ENCODE measurements at places on chromosomes 13 and 19.

- DNase-seq, result no peak
Measured at GRCh38 chr13:46149272-46150133, 32.5 kb downstream of the LCP1 start.

DNA sequence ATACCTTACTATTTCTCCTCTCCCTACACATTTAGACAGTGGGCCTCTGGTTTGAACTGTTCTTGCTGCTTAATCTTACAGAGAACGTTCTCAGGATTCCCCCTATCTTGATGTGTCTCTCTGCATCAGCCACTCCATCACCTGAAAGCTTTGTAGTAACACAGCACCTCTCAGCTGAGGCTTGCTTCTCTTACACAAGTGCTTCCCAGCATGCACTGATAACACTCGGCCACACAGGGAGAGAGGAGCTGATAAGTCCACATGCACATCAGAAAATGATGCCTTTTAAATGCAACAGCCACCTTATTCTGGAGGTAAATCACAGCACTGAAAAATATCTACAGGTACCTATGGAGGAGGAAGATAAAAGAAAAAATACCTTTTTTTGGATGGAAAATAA lies 192.2 kb upstream of the TSHZ3 start:
- no peak for DNase-seq

DNA sequence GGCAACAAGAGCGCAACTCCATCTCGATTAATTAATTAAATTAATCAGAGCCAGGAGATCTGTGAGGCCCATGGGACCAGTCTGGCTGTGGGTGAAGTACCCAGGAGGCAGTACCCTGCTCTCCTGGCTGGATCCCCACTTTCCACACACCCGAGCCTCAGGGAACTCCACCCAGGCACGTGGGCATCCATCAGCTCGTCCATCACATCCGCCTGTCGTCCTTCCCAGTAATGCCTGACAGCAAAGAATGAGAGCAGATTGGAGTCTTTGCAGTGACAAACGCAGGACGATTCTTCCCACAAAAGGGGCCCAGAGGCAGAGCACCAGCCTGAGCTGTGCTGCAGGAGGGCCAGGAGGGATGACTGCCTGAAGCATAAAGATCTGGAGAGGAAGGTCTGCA lies 35.8 kb downstream of the VSTM2B start:
- no peak for DNase-seq

- DNase-seq, result no peak
Measured at GRCh38 chr13:22271903-22272302, 601.0 kb downstream of the FGF9 start.

DNA sequence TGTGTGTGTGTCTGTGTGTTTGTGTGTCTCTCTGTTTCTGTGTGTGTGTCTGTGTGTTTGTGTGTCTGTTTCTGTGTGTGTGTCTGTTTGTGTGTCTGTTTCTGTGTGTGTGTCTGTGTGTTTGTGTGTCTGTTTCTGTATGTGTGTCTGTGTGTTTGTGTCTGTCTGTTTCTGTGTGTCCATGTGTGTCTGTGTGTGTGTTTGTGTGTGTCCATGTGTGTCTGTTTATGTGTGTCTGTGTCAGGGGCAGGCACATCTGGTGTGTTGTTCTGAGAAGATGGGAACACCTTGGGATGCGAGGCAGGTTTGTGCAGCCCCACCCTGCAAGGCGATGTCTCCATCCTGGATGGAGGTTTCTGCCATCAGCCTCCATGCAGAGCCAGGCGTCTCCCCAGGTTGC lies 275.8 kb upstream of the SOX1 start:
- no peak for DNase-seq

- DNase-seq, result no peak
Measured at GRCh38 chr19:48741129-48741999, 954 bp upstream of the RASIP1 start.

- DNase-seq, result peak; percentile 35
Measured at GRCh38 chr19:5949792-5950305, 28.1 kb downstream of the RANBP3 start.

DNA sequence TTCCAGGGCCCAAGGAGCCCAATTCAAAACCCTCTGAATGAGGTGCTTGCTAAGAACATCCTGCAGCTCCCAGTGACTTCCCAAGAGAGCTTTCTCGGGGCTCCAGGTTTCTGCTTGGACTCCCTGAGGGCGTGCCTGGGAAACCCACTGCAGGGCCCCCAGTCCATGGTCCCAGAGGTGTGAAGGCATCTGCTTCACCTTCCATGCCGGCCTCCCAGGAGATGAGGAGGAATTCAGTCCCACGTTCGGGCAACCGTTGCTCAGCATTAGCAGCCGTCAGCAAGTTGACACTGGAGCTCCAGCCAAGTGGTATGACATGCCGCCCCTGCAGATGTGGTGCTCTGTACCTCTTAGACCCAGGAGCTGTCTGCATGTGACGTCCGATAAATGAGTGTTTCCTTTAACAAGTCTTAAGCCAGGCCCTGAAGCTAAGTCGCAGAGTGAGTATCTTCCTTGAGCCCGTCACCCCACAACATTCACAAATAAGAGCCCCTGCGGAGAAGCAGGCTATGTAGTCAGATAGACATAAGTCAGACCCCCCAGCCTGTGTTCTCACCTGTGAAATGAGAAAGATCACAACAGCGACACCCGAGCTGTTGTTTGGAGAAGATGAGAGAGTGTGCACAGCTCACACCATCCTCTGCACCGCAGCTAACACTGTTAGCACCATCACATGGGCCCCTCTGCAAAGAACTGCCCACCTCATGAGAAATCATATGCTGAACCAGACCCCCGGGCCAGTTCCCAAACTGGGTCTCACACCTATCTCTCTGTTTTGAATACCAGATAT lies 150.3 kb downstream of the KATNAL1 start:
- no peak for DNase-seq

DNA sequence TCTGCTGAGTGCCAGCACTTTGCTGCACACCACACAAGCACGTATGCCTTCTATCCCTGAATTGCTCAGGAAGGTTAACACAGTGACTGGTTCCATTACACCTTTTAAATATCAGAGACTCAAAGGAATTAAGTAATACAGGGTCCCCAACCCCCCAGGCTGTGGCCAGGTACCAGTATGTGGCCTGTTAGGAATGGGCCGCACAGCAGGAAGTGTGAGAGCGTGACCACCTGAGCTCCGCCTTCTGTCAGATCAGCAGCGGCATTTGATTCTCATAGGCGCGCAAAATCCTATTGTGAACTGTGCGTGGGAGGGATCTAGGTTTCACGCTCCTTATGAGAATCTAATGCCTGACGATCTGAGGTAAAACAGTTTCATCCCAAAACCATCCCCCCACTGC lies 194.5 kb downstream of the FOXO1 start:
- no peak for DNase-seq

DNA sequence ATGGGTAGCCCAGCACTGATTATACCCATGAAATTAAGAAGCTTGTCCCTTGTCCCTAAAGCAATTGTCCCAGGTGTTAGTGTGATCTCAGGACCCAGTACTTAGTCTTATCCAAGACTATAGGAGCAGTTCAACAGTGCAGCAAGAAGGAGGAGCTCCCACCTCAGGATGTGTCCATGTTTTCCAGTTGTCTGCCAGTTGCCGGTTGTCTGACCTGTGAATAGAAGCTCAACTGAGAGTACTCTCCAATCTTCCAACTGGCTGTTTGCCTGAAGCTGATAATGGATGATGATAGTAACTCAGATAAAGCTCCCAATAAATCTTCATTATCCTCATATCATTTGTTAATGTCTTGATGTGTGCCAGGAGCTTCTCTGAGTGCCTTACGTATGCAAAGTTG lies 107.2 kb upstream of the HTR2A start:
- DNase-seq, result no peak

DNA sequence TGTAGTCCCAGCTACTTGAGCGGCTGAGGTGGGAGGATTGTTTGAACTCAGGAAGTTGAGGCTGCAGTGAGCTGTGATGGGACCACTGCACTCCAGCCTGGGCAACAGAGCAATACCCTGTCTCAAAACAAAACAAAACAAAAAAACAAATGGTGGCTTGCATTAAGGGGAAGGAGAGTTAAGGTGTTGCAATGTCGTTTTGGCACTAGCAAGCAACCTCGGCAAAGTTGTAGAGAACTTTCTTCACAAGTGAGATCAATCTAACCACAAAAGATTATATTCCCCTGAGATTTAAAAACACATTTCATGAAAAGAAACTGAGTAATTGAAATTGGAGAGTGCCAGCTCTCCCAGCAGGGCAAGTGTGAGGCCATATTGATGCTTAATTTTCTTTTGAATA lies 153.7 kb downstream of the KLF5 start:
- no peak for DNase-seq

DNA sequence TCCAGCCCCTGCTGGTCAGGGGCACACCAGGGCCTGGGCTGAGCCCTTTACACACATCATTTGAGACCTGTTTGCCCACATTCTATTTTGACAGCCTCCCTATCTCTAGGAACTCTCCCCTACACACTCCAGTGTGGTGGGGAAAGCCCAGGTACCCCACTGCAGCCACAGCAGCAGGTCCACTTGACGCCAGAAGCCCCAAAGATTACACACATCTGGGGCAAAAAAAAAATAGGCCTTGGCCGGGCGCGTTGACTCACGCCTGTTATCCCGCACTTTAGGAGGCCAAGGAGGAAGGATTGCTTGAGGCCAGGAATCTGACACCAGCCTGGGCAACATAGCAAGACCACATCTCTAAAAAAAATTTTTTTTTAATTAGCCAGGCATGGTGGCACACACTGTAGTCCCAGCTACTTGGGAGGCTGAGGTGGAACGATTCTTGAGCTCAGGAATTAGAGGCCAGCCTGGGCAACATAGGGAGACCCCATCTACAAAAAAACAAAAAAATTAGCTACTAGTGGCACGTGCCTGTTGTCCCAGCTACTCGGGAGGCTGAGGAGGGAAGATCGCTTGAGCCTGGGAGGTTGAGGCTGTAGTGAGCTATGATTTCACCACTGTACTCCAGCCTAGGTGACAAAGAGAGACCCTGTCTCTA lies 18.0 kb upstream of the CD22 start:
- no peak for DNase-seq

- DNase-seq, result no peak
Measured at GRCh38 chr13:46983881-46984280, 87.0 kb upstream of the HTR2A start.

DNA sequence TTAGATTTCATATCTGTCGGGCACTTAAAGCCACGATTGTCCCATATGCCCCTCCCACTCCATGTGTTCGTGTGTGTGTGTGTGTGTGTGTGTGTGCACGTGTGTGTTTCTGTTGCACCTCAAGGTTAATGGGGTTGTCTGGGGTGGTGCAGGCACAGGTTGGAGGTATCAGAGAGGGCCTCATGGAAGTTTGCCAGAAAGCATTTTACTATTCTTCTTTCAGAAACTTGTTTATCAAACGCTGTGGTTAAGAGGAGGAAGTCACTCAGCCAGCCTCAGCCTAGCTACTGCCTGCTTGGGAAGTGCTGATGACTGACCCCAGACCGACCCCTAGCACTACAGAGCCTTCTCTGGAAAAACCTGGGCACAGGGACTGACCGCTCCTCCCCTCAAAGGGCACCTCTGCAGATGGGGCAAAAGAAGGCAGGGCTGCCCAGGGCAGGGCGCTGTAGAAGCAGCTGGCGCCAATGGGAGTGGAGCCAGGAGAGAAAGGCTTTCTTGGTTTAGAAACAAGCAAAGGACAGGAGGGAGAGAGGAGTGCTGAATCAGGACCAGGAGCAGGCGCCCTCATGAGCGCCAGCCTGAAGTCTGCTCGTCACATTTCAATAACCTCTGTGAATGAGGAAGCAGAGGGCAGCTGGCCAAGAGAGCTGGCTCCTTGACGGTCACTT lies 3.9 kb downstream of the SIAH3 start:
- no peak for DNase-seq

DNA sequence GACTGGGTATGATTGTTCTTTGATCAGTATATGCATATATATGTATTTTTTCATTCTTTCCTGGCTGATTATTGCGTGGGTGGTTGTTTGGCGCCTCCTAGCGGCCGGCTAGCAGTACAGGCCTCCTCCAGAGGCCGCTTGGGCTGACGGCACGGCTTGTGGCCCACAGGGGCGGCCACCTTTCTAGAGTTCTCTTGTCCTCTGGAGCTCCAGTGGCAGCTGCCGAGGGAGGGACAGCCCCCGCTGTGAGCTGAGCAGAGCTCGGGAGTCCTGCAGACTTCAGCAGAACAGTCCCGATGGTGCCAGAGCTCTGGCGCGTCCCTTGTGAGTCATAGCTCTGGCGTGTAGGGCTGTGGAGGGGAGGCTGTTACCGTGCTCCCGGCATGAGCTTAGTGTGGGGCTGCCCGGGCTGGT lies 22.5 kb upstream of the ZNF429 start:
- no peak for DNase-seq

- no peak for DNase-seq
Measured at GRCh38 chr19:14497228-14497921, 1.4 kb upstream of the GIPC1 start.

DNA sequence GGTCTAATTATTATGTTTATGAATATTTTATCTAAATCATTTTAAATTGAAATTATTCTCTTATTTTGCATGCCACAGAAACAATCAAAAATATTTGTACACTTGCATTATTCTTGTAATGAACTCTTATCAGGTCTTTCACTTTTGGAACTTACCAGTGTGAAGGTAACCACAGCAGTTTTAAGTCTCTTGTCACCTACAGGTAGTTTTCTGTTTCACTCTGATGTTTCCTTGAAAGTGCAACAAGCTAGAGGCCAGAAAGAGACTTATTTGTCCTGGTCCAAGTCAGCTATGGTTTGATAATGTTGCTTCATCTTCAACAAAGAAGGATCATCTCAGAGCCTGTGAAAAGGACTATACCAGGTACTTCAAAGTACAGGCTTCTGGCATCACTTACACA lies 133.4 kb upstream of the NBEA start:
- DNase-seq, result no peak

- no peak for DNase-seq
Measured at GRCh38 chr19:10290357-10290875, 664 bp downstream of the ICAM5 start.

DNA sequence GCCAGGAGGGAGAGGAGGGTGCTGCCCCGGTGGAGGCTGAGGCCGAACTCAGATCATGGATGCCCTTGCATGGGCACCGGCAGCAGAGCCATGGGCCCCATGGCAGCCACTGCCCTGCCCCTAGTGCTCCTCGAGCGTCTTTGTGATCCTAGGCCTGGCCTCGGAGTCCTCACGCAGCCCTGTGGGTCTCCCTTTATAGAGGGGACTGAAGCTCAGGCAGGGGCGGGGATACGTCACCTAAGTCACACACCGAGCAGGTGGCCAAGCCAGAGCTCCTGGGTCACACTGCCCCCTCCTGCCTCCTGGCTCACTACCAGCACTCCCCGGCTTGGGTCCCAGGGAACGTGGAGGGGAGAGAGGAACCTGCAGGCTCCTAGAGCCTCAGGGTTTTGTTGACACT lies 28.7 kb downstream of the DHX34 start:
- no peak for DNase-seq

DNA sequence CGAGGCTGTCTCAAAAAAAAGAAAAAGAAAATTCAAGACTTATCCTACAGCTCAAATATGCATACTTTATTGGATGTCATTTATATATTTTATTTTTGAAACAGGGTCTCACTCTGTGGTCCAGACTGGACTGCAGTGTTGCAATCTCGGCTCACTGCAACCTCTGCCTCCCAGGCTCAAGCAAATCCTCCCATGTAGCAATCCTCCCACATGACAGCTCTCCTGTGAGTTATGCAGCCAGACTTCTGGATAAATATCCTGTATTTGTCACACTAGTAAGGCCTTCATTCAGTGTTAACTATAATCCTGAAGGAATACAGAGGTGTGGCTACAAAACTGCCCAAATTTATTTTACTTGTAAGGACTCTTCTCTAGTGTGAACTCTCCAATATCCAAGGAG lies 7.2 kb downstream of the ZNF552 start:
- no peak for DNase-seq

- DNase-seq, result no peak
Measured at GRCh38 chr13:19818223-19818842, 35.6 kb upstream of the PSPC1 start.
